ENCODE measurements at places on chromosomes 2 and 18.

DNA sequence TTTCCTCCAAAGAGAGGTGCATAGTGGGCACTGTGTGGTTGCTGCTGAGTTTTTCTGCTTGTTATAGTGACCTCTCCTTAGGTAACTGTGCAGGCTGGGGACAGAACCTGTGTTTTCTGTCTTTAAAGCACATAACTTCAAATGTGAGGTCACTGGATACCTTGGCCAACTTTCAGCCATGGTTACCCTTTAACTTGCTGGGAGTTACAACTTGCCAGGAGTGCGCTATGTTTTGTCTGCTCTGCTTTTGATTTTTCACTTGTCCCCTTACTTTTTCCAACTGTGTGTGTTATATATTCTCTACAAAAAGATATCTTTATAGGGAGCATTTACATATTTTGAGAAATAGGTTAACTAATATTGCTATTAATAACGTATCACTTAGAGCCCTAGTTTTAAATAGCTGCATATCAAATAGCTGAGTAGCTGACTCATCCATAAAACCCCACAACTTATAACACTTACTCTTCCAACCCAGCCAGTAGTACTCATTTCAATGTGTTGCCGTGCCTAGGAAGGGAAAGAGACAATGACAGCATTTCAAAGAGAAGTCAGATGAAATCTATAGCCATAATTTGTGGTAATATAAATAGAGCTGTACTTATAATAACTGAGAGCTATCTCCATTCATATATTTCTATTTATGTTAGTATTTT, 51.6 kb downstream of the DPP4 start:
- DNase-seq = no peak

DNA sequence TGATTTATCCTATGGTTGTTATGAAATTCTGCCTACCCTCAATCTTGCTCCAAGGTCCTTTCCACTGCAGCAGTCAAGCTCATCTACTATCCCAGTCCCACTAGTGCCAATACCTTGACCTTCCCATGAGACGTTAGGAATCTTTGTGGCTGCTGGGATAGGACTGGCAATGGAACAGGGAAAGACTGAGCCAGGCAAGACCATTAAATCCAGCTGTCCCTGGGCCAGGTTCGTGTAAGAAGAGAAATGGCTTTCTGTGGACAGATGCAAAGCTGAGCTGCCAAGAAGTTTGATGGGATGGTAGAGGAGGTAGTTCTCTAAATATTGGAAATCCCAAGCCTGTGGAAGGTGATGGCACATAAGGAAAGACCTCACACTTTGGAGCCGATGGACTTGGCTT, 50.1 kb upstream of the TMEM17 start:
- DNase-seq = no peak

GRCh38 chr18:30988440-30988839, 54.1 kb downstream of the DSC3 start:
- no peak for DNase-seq

DNA sequence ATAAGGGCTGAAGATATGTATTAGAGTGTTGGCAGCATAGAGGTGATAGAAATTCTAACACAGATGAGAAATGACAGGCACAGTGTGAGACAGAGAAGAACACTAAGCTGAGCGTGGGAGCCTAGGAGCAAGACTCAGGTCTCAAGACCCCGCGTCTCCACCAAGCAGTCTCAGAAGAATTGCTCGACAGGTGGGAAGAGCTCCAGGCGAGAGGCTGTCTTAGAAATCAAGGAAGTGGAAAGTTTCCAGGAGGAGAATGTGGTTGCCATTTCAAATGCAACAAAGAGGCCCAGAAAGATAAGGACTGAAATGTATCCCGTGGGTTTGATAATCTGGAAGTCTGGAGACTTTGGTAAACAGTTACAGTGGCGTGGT, 31.5 kb upstream of the CAB39 start:
- no peak for DNase-seq

All from iPS DF 6.9 (cell line).